ENCODE measurements at places on chromosomes 4 and X. TPM values are rescaled to one million over a fixed set of nuclear protein-coding genes. Genes with fewer than 3 reads are reported as not detected.

Gene CT45A3
- total RNA-seq, result not detected

DNA sequence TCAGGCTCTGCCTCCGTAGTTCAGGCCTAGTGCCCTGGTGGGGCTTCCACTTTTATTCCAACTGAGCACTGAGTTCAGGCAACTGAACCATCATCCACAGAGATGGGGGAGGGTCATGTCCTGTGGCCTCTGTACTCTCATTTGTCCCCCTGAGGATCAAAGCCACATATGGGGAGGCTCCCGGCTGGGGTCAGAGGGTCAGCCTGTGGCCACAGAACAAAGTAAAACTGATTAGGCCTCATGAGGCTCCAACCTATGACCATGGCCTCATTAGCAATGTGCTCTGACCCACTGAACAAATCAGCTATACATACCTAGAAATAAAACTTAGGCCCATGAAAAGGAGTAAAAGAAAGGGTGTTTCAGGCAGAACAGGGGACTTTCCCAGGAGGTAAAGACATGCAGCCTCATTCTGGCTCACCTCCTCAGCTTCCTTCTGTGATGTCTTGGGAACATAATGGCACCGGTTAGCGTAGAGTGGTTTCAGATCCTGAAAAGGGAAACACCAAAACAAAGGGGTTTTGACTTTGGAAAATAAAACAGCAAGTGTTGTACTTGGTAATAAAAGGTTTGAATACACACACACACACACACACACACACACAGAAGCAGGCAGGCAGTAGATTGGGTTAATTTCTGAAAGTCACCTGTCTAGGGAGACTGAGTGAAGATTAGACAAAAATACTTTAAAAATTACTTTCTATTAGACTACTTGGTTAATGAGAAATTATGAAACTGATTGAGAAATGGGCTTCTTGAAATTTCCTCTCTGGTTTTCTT lies 24.3 kb downstream of the TMEM255A start:
- no peak for DNase-seq

GRCh38 chr4:137278431-137278830 lies 253.9 kb downstream of the PCDH18 start:
- no peak for DNase-seq

- peak; percentile 11 for DNase-seq
Measured at GRCh38 chrX:23035493-23035892, 35.7 kb downstream of the DDX53 start.

GRCh38 chr4:81040012-81040659 lies 9.6 kb downstream of the BMP3 start:
- DNase-seq, result peak; percentile 80

- no peak for DNase-seq
Measured at GRCh38 chr4:82691431-82691830, 107.2 kb downstream of the SCD5 start.

DNA sequence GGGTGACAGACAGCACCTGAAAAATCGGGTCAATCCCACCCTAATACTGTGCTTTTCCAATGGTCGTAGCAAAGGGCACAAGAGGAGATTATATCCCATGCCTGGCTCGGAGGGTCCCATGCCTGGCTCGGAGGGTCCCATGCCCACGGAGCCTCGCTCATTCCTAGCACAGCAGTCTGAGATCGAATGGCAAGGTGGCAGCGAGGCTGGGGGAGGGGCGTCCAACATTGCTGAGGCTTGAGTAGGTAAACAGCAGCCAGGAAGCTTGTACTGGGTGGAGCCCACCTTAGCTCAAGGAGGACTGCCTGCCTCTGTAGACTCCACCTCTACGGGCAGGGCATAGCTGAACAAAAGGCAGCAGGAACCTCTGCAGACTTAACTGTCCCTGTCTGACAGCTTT lies 365.1 kb downstream of the STPG2 start:
- no peak for DNase-seq

DNA sequence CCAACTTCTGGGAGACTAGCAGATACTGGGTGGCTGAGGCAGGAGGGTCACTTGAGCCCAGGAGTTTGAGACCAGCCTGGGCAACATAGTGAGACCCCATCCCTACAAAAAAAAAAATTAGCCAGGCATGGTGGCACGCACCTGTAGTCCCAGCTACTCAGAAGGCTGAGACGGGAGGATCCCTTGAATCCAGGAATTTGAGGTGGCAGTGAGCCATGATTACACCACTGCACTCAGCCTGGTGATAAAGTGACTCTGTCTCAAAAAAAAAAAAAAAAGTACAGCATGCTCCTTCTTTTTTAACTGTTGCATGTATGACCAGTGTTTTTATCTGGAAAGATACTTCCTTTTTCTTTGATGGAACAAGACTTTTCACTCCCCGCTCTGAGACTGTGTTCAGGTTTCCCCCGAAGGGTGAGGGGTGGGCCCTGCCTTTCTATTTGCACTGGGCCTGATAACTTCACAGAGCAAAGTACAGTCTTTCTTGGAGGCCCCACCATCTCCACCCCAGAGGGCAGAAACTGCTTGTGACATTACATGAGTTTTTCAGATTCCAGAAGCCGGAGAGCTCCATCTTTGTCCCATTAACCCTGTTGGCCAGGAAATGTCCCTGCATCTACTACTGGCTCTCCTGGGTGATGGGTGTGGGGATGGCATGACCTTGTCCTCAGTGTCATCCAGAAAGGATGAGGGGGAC lies 35.2 kb downstream of the NYX start:
- DNase-seq, result no peak
